ENCODE measurements at places on chromosomes 5 and 9.
A peak's percentile ranks its signal among the peaks of the same experiment; 100 is the strongest.

- H3K36me3 ChIP-seq = no peaks in the 10 kb centered on the region
- no peaks in the 10 kb centered on the region for H3K4me1 ChIP-seq
- H3K27me3 ChIP-seq = peaks cover 17% of the 10 kb centered on the region
- H3K4me3 ChIP-seq = no peak overlapping the region
Observed at GRCh38 chr5:122195802-122196394, 66.6 kb downstream of the ZNF474 start.

- H3K27me3 ChIP-seq = no peaks in the 10 kb centered on the region
- H3K27ac ChIP-seq = no peak overlapping the region
- H3K36me3 ChIP-seq = no peaks in the 10 kb centered on the region
Observed at GRCh38 chr5:3355126-3355525, 240.5 kb upstream of the IRX1 start.

DNA sequence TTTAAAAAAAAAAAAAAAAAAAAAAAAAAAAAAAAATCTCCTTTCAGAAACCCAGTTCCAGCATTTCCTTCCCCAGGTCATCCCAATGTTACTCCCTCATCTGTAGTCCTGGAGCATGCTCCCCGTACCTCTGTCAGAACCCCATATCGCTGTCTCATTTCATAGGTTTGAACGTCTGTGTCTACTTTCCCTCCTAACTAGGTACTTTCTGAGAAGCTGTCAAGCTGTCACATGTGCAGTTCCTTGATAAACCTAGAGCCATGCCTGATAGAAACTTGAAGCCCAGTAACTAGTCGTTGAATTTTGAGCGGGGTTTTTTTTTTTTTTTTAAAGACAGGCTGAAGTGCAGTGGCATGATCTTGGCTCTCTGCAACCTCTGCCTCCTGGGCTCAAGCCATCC, 15.6 kb downstream of the EXOSC3 start:
- H3K27me3 ChIP-seq = no peaks in the 10 kb centered on the region
- DNase-seq = no peak
- no peak overlapping the region for H3K4me3 ChIP-seq
- H3K4me1 ChIP-seq = no peaks in the 10 kb centered on the region

- H3K4me3 ChIP-seq = no peak overlapping the region
- no peaks in the 10 kb centered on the region for H3K4me1 ChIP-seq
- H3K27ac ChIP-seq = no peak overlapping the region
- no peaks in the 10 kb centered on the region for H3K36me3 ChIP-seq
- H3K27me3 ChIP-seq = no peaks in the 10 kb centered on the region
- DNase-seq = no peak
Observed at GRCh38 chr5:170059221-170059620, 46.5 kb upstream of the FOXI1 start.

GRCh38 chr5:13921578-13921977, 22.9 kb downstream of the DNAH5 start:
- H3K27me3 ChIP-seq = no peaks in the 10 kb centered on the region
- H3K27ac ChIP-seq = no peak overlapping the region
- no peak overlapping the region for H3K4me3 ChIP-seq
- no peak for DNase-seq

DNA sequence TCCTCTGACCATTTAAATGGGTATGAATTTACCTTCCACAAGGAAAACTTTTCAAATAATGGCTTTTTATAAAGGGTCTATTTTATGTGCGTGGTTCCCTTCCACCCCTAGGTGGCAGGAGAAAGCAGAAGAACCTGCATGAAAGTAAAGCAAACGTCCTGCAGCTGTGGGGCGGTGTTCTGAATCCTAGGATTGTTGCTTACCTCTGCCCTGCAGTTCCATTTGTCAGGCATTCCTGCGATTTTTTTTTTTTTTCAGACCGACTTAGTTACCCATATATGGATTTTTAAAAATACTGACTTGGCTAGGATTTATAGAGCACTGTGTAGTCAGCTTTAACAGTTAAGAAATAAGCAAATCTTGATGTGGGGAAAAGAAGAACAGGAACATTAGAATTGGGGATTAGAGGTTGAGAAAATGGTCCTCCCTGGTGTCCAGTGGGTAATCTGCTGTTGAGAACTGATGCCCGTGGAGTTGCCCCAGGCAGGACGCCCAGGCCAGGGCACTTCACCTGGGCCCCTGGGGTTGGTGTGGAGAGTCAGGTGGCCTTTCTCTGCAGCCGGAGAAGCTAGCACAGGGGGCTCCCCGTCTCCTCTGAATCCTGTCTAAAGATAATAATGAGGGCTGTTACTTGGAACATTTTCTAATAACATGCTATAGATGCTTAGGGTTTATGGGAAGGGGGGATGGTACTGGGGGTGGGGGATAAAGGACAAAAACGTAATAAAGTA, 30.4 kb upstream of the LTC4S start:
- peak overlapping the region; percentile 58 for H3K27ac ChIP-seq
- no peaks in the 10 kb centered on the region for H3K27me3 ChIP-seq
- DNase-seq = no peak
- H3K4me1 ChIP-seq = peaks cover 45% of the 10 kb centered on the region

- H3K4me1 ChIP-seq = peaks cover 40% of the 10 kb centered on the region
- DNase-seq = no peak
- H3K4me3 ChIP-seq = no peak overlapping the region
- H3K27me3 ChIP-seq = no peaks in the 10 kb centered on the region
- H3K36me3 ChIP-seq = no peaks in the 10 kb centered on the region
Observed at GRCh38 chr5:13660072-13660471, 284.4 kb downstream of the DNAH5 start.

- DNase-seq = no peak
- H3K27ac ChIP-seq = peak overlapping the region; percentile 12
- H3K4me3 ChIP-seq = no peak overlapping the region
- H3K27me3 ChIP-seq = no peaks in the 10 kb centered on the region
Observed at GRCh38 chr9:122948313-122948712, 7.5 kb downstream of the RABGAP1 start.

DNA sequence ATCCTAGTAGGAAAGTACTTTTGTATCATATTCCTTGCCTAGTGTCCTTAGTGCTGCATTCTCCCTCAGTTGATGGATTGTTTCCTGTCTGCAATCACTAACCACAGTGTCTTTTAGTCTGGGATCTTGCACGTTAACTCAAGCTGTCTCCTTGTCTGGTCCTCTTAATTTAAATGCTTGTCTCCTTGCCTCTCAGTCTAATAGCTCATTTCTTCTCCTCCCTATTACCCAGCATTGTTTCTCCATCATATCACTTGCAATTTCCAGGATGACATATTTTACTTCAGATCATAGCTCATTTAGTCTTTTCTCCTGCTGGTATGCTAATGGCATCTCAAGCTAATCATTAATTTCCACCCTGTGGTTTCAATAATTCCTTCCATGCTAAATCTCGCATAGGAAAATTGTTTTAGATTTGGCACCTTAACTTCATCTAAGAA, 2052.0 kb upstream of the C9orf72 start:
- H3K4me1 ChIP-seq = no peaks in the 10 kb centered on the region
- H3K27me3 ChIP-seq = no peaks in the 10 kb centered on the region
- no peak for DNase-seq
- H3K4me3 ChIP-seq = no peak overlapping the region
- H3K36me3 ChIP-seq = no peaks in the 10 kb centered on the region
- no peak overlapping the region for H3K27ac ChIP-seq

GRCh38 chr5:30572279-30572678, 621.2 kb upstream of the CDH6 start:
- H3K27ac ChIP-seq = no peak overlapping the region
- no peak for DNase-seq
- no peaks in the 10 kb centered on the region for H3K36me3 ChIP-seq

GRCh38 chr9:137035507-137035834, 3.6 kb upstream of the FUT7 start:
- peaks cover 4% of the 10 kb centered on the region for H3K4me1 ChIP-seq
- peaks cover 9% of the 10 kb centered on the region for H3K36me3 ChIP-seq
- H3K4me3 ChIP-seq = no peak overlapping the region
- H3K27ac ChIP-seq = no peak overlapping the region

DNA sequence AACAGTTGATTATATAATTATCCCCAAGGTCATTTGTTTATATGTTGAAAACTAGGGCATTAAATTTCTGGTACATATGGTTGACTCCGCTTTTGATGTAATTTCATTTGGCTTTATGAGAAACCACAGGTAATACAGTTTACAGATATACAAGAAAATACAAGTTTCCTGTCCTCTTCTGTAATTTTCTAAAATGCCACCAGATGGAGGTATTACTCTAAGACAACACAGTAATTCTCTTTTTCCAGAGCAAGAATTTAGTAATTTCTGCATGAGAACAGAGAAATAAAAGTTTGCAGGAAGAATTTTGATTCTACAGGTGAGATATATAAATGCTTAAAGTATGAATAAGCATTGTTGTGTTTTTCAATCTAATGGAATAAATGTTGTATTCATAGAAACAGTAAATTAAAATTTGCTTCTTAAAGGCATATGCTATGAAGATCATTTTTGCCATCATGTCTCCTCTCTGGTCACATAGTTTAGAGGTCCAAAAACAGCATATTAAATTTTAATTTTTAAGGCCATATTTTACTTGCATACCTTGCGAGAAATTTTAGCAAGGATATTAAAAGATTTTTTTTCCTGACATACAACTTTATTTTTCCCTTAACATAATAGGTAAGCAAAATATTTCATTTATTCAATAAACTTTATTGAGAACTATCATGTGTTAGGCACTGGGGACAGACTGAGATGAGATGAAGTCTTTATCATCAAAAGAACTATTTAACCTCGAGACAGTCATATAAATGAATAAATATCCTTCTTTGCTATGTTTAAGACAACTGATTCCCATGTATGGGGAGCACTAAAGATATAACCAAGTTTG, 22.7 kb downstream of the CHD1 start:
- DNase-seq = no peak
- H3K4me3 ChIP-seq = no peak overlapping the region
- no peaks in the 10 kb centered on the region for H3K27me3 ChIP-seq
- peaks cover 30% of the 10 kb centered on the region for H3K4me1 ChIP-seq
- peaks cover 67% of the 10 kb centered on the region for H3K36me3 ChIP-seq
- peak overlapping the region; percentile 25 for H3K27ac ChIP-seq

- H3K4me1 ChIP-seq = no peaks in the 10 kb centered on the region
- H3K27ac ChIP-seq = no peak overlapping the region
- H3K36me3 ChIP-seq = no peaks in the 10 kb centered on the region
- no peaks in the 10 kb centered on the region for H3K27me3 ChIP-seq
- DNase-seq = no peak
- no peak overlapping the region for H3K4me3 ChIP-seq
Observed at GRCh38 chr9:98529841-98530240, 178.9 kb downstream of the GABBR2 start.

DNA sequence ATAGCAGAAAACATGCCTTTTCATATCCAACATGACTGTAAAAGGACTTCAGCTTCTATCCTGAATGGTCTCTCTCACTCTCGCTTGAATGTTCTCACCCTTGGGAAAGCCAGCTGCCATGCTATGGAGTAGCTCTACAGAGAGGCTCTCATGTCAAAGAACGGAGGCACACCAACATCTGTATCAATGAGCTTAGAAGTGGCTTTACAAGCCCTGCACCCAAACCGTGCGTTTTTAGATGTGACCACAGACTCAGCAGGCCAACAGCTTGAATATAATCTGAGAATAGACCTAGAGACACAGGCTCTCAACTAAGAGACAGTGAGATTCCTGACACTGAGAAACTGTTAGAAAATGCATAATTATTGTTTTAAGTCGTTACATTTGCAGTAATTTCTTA, 1231.6 kb upstream of the CDH9 start:
- no peak overlapping the region for H3K4me3 ChIP-seq
- no peaks in the 10 kb centered on the region for H3K27me3 ChIP-seq
- H3K27ac ChIP-seq = no peak overlapping the region
- H3K4me1 ChIP-seq = no peaks in the 10 kb centered on the region
- DNase-seq = no peak

GRCh38 chr5:119304439-119305211, 51.2 kb upstream of the TNFAIP8 start:
- H3K4me1 ChIP-seq = peaks cover 52% of the 10 kb centered on the region
- no peak overlapping the region for H3K4me3 ChIP-seq
- H3K27me3 ChIP-seq = no peaks in the 10 kb centered on the region
- H3K27ac ChIP-seq = peak overlapping the region; percentile 84

GRCh38 chr9:89687188-89687587, 82.4 kb downstream of the GADD45G start:
- peak overlapping the region; percentile 61 for H3K27ac ChIP-seq
- H3K36me3 ChIP-seq = no peaks in the 10 kb centered on the region
- H3K4me3 ChIP-seq = no peak overlapping the region
- peaks cover 16% of the 10 kb centered on the region for H3K4me1 ChIP-seq
- no peaks in the 10 kb centered on the region for H3K27me3 ChIP-seq

DNA sequence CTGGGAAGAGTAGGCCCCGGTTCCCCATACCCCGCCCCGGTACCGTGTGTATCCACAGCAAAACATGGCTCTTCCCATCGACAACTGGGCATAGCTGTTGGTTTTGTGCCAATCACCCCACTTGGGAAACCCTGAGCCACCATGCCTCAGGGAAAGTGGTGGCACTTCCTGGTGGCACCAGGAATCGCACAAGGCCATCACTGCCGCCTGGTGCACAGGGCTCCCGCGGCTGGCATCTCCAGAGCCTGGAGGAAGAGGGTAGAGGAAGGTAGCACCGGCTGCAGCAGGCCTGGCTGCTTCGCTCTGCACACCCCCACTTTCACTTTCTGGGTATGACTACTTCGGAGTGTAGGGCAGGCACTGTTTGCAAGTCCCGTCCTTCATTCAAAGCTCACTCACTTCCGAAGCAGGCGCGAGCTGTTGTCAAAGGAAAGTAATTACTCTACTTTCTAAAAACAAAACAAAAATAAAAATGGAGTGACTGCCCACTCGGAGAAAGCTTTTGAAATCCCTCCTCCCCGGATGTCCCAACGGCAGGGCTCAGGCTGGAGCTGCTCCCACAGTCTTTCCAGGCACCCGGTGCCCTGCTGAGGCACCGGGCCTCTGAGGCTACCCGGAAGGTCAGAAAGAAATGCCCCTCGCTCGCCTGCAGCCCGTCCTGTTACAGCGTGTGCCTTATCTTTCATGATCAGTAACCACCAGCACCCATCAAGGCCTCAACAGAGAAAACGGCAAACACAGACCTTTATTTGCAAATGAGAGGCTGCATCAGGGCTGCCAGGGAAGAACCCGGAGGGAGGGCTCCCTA, 2.0 kb downstream of the BRD3 start:
- DNase-seq = no peak
- H3K4me1 ChIP-seq = no peaks in the 10 kb centered on the region

DNA sequence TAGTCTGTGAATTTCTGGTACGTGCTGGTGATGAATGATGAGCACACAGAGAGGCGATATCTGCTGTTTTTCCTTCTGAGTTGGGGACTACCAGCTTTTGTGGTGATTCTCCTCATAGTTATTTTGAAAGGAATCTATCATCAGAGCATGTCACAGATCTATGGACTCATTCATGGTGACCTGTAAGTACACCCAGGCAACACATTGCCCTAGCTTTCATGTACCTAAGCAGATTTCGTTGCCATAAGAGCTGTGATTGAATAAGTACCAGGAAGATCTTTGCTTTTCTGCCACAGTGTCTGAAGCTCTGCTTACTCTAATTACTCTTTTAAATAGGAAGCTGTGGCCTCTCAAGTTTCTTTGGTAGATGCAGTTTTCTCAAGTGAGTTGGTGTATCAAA, 397.8 kb downstream of the ARRDC3 start:
- no peak overlapping the region for H3K4me3 ChIP-seq
- H3K4me1 ChIP-seq = peaks cover 18% of the 10 kb centered on the region
- H3K27me3 ChIP-seq = no peaks in the 10 kb centered on the region
- DNase-seq = no peak
- no peak overlapping the region for H3K27ac ChIP-seq

All from RWPE2 (cell line).